NCI-H446 (cell line): ENCODE measurements at places on chromosomes 16 and 17.

GRCh38 chr17:42891539-42892152, 9.0 kb upstream of the G6PC1 start:
- no peak for DNase-seq

GRCh38 chr17:8794636-8795035, 4.5 kb downstream of the MFSD6L start:
- DNase-seq, result no peak

GRCh38 chr17:28293994-28294393, 25.0 kb upstream of the TMEM97 start:
- DNase-seq, result no peak

DNA sequence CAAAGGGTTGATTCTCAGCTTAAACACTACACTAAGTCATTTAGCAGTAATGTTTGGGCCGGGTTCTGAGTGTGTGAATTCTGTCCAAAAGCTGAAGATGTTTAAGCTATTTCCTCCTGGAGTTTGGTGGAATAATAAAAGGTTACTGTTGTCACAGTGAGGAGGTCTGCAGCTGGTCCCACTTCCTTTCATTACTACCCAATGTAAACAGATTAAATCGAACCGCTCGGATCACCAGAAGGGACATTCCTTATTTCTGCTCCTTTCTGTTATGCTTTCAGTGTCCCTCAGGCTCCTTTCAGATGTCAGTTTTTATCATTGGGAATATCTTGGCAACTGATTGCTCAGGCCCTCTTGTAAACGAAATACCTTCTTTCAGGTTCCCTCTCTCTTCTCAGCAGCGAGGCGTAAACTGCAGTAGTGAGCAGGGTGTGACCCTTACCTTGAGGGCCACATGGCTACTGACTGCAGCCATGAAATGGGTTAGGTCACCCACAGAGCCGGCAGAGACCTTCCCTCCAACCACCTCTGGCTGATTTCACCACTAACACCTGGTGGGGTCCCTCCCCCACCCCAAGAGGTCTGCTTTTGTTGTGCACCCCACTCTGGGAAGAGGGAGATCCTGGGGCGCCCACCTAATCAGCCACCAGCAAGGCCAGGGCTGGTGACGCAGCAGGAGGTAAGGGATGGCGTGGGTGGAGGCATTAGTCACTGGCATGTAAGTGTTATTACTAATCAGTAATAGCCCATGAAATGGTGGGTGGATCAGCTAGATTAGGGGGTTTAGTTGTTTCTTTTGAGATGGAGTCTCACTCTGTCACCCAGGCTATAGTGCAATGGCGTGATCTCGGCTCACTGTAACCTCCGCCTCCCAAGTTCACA, 117.6 kb downstream of the VPS53 start:
- DNase-seq, result no peak

- no peak for DNase-seq
These were observed 121.9 kb upstream of the TNRC6C start for GRCh38 chr17:77836557-77837041.

- no peak for DNase-seq
These were observed 70.3 kb upstream of the LGALS9 start for GRCh38 chr17:27560668-27561067.

DNA sequence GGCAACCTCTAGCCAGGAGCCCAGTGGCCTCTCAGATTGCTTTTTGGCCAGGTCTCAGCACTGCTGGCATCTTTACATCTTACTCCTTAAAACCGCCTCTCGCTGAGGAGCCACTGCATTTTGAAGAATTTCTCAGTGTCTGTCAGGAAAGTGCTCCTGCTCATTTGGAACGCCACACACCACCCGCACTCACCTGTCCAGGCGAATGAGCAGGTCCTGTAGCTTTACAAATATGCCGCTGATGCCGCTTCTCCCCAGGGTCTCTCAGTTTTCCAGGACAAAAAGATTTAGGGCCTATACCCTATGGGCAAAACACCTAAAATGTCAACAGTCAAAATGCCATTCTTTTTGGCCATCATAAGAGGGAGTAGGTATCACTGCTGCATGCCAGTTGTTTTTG, 22.1 kb downstream of the CYB561 start:
- DNase-seq, result no peak

DNA sequence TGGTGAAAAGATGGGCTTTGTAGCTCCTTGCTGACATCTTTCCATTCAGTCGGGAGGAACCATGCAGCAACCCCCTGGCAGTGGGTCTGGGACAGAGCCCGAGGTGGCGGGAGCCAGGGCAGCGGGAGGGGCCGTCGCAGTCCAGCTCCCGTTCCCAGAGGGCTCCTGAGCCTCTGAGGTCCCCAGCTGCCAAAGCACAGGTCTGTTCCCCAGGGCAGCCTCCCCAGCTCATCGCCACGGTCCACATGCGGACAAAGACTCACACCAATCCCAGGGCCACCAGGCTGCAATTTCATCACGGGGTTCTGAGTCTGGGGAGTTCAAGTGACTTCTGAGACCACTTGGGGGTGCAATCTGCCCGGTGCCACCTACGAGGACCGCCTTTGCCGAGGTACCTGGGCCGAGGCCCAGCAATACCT, 196.0 kb downstream of the RBFOX3 start:
- DNase-seq, result peak; percentile 26

GRCh38 chr17:43790311-43790940, 10.2 kb downstream of the CFAP97D1 start:
- no peak for DNase-seq

- DNase-seq, result no peak
These were observed 7.7 kb upstream of the ZG16 start for GRCh38 chr16:29770250-29770929.

GRCh38 chr17:8091033-8091687, 3.6 kb upstream of the ALOX12B start:
- no peak for DNase-seq

DNA sequence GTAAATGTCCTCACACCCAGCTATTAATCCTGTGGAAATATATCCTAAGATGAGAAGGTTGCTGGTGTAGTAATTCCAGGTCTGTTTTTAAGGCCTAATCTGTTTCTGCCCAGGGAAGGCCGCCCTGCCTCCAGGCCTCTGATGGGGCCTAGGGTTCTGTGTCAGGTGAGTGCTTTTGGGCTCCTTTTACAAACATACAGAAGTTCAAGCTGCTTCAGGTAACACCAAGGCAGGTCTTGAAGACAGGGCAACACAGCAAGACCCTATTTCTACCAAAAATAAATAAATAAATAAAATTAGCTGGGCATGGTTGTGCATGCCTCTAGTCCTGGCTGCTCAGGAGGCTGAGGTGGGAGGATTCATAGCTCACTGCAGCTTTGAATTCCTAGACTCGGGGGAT, 9.3 kb downstream of the PPL start:
- DNase-seq, result no peak

DNA sequence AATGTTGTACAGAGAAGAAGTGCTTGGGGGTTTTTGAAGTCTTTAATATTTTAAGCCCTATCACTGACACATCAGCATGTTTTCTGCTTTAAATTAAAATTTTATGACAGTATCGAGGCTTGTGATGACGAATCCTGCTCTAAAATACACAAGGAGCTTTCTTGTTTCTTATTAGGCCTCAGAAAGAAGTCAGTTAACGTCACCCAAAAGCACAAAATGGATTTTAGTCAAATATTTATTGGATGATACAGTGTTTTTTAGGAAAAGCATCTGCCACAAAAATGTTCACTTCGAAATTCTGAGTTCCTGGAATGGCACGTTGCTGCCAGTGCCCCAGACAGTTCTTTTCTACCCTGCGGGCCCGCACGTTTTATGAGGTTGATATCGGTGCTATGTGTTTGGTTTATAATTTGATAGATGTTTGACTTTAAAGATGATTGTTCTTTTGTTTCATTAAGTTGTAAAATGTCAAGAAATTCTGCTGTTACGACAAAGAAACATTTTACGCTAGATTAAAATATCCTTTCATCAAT, 57.8 kb downstream of the HLF start:
- no peak for DNase-seq

- DNase-seq, result no peak
These were observed 31.9 kb downstream of the MSI2 start for GRCh38 chr17:57288040-57288772.

GRCh38 chr17:60249290-60249826, 99.6 kb downstream of the CA4 start:
- no peak for DNase-seq

DNA sequence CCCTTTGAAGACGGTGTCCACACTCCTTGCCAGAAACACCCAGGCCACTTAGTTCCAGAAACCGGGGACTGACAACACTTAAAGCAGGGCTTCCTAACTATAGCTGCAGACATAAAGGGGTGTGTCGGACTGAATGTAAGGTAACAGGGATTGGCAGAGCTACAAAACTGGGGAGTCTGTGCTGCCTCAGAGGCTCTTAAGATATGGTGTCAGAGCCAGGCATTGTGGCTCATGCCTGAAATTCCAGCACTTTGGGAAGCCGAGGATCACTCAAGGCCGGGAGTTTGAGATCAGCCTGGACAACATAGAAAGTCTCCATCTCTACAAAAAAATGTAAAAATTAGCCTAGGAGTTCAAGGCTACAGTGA, 14.2 kb upstream of the NLRC3 start:
- DNase-seq, result no peak

GRCh38 chr17:3773511-3773910, 27.5 kb downstream of the ITGAE start:
- DNase-seq, result no peak

GRCh38 chr16:28538733-28539596, at the start of gene NUPR1:
Gene NUPR1, minus strand, starts transcription at chr16:28538974. Its CDS starts 67 bp downstream, at chr16:28538907.
- DNase-seq, result peak; percentile 88

GRCh38 chr16:26830428-26831127, 236.1 kb upstream of the C16orf82 start:
- DNase-seq, result no peak
